Mesothelial cell of epicardium (in vitro differentiated cells): ENCODE measurements at places on chromosomes 5 and 9. TPM values are rescaled to one million over a fixed set of nuclear protein-coding genes. Genes with fewer than 3 reads are reported as not detected.

- peaks cover 53% of the 10 kb centered on the region for H3K36me3 ChIP-seq
- DNase-seq, result no peak
- H3K27ac ChIP-seq, result peak overlapping the region; percentile 96
- H3K4me3 ChIP-seq, result peak overlapping the region; percentile 97
Measured at GRCh38 chr5:58458141-58458742, 1.6 kb downstream of the PLK2 start.

The FAT2 gene
- 2.5 to 2.8 TPM (median 2.8 TPM) in 3 replicates for total RNA-seq

- H3K27ac ChIP-seq, result peak overlapping the region; percentile 26
- no peak overlapping the region for H3K4me3 ChIP-seq
- H3K4me1 ChIP-seq, result no peaks in the 10 kb centered on the region
- peaks cover 15% of the 10 kb centered on the region for H3K36me3 ChIP-seq
- no peaks in the 10 kb centered on the region for H3K27me3 ChIP-seq
Measured at GRCh38 chr9:130064621-130065020, 10.9 kb downstream of the GPR107 start.

- H3K4me3 ChIP-seq, result no peak overlapping the region
- peaks cover 36% of the 10 kb centered on the region for H3K4me1 ChIP-seq
- H3K36me3 ChIP-seq, result no peaks in the 10 kb centered on the region
- no peak for DNase-seq
- no peak overlapping the region for H3K27ac ChIP-seq
Measured at GRCh38 chr5:39430461-39430860, 5.7 kb upstream of the DAB2 start.

DNA sequence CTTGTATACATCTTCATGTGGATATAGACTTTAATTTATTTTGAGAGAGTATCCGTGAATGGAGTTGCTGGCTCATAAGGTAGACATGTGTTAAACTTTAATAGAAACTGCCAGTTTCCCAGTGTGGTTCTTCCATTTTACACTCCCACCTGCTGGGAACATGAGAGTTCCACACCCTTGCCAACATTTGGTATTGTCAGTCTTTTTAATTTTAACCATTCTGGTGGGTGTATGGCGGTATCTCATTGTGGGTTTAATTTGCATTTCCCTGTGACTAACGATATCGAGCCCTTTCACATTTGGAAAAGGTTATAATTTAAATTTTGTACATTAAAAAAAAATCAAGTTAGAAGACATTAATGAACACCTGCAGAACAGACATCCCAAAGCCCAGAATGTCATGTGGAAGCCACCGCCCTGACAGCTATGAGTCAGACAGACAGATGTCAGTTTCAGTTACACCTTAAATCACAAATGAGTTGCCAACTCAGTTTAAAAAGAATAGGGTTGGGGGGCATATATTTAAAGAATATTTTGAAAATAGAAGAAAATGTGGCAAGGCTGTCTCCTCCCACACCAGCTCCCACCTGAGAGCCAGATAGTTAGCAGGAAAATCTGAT lies 36.9 kb downstream of the ANKRD33B start:
- H3K36me3 ChIP-seq, result peaks cover 13% of the 10 kb centered on the region
- H3K27ac ChIP-seq, result no peak overlapping the region
- H3K4me3 ChIP-seq, result no peak overlapping the region

The TTC16 gene
- total RNA-seq, result 0.07 TPM in 1 of 3 replicates, not detected in the others

DNA sequence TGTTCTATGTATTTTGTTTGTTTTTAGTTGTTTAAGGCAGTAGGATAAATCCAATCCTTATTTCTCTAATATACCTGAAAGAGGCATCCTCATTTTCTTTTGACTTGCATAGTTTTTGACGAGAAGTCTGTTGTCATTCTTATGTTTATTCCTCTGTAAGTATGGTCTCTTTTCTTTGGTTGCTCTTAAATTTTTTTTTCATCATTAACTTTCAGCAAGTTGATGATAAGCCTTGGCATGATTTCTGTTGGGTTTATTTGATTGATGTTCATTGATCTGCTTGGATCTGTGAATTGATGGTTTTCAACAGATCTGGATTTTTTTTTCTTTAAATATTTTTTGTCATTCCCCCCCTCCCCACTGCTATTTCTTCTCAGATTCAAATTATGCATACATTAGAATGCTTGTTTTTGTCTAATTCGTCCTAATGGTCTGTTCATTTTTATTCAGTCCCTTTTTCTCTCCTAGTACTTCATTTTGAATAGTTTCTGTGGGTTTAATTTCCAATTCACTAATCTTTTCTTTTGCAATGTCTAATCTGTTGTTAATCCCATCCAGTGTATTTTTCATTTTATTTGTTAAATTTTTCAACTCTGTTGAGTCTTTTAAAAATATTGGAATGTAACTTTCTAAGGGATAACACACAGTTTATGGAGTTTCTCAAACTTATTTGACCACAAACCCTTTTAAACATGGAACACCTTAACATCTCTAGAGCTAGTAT lies 495.9 kb downstream of the CSNK1G3 start:
- H3K27me3 ChIP-seq, result no peaks in the 10 kb centered on the region
- peaks cover 19% of the 10 kb centered on the region for H3K36me3 ChIP-seq
- peaks cover under 1% of the 10 kb centered on the region for H3K4me1 ChIP-seq
- H3K27ac ChIP-seq, result no peak overlapping the region
- no peak overlapping the region for H3K4me3 ChIP-seq
- DNase-seq, result no peak

DNA sequence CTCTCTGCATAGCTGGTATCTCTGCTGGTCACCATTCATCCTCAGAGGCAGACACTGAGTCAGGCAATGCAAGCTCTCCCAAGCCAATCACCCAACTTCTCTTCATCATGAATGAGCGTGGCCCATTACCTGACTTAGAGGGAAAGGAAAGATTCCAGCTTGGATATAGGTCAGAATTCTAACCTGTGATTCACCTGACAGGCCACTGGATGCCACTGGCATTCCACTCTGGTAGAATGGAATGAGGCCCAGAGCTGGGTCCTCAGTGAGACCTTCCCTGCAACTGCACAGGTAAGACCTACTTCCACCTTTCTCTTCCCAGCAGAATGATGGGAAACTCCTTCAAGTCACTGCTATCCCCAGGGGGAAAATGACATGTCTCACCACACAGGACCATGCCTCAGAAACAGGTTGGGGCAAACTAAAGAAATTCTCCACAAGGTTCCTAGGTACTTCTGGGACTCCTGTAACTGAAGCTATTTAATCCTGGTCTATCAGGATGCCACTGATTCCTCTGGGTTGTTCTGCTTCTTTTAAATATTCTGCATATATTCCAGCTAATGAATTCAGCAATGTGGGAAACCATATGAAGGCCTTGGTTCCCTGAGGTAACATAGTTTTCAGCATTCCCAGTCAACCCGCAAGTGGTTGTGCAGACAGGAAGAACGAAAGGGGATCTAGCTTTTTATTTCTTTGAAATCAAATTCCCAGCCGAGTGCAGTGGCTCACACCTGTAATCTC lies 62.0 kb downstream of the SUSD1 start:
- H3K27me3 ChIP-seq, result no peaks in the 10 kb centered on the region
- H3K36me3 ChIP-seq, result peaks cover 9% of the 10 kb centered on the region
- H3K27ac ChIP-seq, result peak overlapping the region; percentile 12
- H3K4me1 ChIP-seq, result no peaks in the 10 kb centered on the region
- no peak for DNase-seq

DNA sequence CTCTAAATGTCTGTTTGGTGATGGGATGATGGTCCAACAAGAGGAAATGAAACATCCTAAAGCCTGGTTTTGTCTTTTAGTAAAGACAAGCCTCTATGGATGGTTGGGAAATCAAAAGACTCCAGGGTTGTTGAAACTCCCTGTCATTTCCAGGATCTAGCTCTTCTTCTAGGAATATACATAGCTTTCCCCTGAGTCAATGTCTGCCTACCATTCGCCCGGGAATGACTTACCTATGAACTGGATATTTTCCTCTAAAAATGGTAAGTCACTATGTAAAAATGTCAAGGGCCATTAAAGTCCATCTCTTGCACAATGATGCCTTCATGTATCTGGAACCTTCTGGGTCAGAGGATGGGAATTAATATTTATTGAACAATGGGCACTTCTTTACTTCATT lies 11.1 kb upstream of the KIF12 start:
- peaks cover 18% of the 10 kb centered on the region for H3K27me3 ChIP-seq
- H3K27ac ChIP-seq, result no peak overlapping the region
- no peak overlapping the region for H3K4me3 ChIP-seq

- H3K36me3 ChIP-seq, result peaks cover 49% of the 10 kb centered on the region
- no peak overlapping the region for H3K4me3 ChIP-seq
- no peak overlapping the region for H3K27ac ChIP-seq
Measured at GRCh38 chr5:36982146-36982545, 105.6 kb downstream of the NIPBL start.

DNA sequence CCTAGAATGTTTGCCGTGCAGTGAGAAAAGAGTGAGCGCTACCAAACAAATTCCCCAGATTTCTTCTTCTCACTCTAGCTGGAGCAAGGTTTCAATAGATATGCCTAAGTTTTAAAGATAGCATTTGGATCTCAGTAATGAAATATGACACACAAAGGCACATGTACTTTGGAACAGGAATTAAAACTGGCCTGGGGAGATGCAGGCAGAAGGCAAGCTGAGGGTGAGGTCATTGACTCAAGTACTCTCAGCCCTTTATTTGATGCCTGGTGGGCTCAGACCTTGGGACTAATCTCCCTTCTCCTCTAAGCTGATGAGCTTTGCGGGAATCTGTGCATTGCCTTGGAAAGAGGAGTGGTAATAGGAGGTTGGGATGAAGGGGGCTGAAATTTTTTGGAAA lies 323.3 kb upstream of the SLC30A5 start:
- no peak for DNase-seq
- H3K4me3 ChIP-seq, result no peak overlapping the region
- H3K36me3 ChIP-seq, result no peaks in the 10 kb centered on the region
- peaks cover 6% of the 10 kb centered on the region for H3K27me3 ChIP-seq

DNA sequence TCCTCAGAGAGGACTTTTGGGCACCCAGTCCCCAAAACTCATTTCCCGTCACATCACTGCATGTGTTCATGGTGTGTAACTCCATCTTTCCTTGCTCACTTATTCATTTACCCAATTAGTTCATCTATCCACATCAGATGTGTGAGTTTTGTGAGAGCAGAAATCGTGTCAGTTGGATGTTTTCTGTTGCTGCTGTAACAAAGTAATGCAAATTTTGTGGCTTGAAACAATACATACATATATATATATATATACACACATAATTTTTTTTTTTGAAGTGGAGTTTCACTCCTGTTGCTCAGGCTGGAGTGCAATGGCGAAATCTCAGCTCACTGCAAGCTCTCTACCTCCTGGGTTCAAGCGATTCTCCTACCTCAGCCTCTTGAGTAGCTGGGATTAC lies 70.5 kb upstream of the BOD1 start:
- no peaks in the 10 kb centered on the region for H3K36me3 ChIP-seq
- H3K4me3 ChIP-seq, result no peak overlapping the region
- DNase-seq, result no peak
- peaks cover 9% of the 10 kb centered on the region for H3K4me1 ChIP-seq
- H3K27me3 ChIP-seq, result no peaks in the 10 kb centered on the region

The NAIP gene
- 26.6 to 32.8 TPM (median 27.5 TPM) in 3 replicates for total RNA-seq

DNA sequence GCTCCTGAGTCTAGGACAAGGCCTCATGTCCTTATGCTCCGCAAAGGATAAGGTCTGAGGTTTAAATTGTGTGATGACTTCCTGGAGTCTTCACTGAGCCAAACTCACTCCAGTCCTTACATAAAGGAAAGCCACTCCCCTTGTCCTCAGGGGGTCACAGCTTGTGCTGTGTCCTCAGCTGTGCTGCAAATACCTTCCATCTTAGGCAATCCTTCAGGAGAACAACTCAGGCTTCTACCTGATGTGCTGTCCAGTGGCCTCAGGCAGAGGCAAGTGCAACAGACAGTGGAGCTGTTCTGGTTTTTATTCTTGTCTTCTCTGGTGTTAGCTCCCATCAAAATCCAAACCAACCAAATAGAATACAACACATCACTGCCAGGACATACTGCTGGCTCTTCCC lies 151.5 kb downstream of the TAF11L14 start:
- no peak for DNase-seq
- no peaks in the 10 kb centered on the region for H3K4me1 ChIP-seq
- H3K27me3 ChIP-seq, result no peaks in the 10 kb centered on the region
- H3K27ac ChIP-seq, result no peak overlapping the region

The FAM221B gene
- total RNA-seq, result 0.07 TPM in 1 of 3 replicates, not detected in the others

DNA sequence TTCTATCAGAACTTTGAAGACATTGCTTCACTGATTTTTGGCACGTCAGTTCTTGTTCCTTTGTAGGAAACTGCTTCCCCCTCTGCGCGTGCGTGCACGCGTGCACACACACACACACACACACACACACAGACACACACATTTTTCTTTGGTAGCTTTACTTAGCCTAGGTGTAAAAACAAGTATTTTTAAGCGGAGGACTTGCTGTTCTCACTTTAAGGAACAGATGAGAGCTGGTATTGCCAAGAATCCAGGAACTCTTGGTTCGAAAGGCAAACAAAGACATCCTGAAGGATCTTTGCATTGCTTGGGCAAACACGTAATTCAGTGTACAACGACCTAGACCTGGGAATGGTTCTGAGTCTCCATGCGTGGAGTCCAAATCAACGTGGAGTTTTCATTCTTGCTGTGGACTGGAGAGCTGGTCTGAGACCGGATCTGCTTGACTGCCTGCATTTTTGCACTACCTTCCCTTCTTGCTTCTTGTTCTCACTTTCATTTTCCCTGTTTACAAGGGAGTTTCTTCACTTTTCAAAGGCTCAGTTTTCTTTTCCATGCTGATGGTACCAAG lies 8.2 kb downstream of the TMEM268 start:
- no peak for DNase-seq
- H3K27me3 ChIP-seq, result no peaks in the 10 kb centered on the region
- H3K36me3 ChIP-seq, result peaks cover 38% of the 10 kb centered on the region
- H3K4me3 ChIP-seq, result no peak overlapping the region
- H3K4me1 ChIP-seq, result no peaks in the 10 kb centered on the region

- peaks cover 16% of the 10 kb centered on the region for H3K4me1 ChIP-seq
- no peak for DNase-seq
- H3K4me3 ChIP-seq, result no peak overlapping the region
- H3K27me3 ChIP-seq, result peaks cover 2% of the 10 kb centered on the region
- no peaks in the 10 kb centered on the region for H3K36me3 ChIP-seq
Measured at GRCh38 chr5:142641711-142642110, 44.2 kb downstream of the FGF1 start.

DNA sequence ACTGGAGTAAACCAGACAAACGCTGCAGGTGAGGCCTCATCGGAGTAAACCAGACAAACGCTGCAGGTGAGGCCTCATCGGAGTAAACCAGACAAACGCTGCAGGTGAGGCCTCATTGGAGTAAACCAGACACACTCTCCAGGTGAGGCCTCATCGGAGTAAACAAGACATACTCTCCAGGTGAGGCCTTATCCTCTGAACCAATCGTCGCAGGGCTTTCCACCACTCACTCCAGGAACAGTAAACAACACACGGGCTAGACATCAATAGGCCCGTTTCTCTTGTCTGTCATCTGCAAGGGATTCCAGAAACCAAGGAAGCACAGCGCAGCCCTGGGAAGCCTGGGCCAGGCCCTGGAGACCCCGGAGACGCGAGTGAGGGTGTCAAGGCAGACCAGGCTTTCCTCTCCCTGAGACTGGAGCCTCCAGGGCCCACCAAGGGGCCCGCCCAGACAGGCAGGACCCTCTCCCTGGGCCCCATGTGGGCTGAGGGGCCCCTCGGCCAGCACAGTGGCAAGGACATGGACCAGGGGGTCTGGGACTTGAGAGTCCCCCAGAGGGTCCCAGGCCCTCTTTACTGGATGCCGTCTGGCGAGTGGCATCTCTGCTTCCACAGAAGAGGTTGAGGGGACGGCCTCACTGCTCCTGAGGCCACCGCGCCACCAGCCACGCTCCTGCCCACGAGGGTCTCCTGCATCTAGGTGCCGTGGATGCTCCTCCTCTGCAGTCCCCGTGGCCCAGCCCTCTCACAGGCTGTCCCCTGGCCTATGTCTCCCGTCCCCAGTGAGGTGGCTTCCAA lies 26.4 kb upstream of the NSMF start:
- no peak for DNase-seq
- peaks cover 13% of the 10 kb centered on the region for H3K4me1 ChIP-seq
- no peak overlapping the region for H3K4me3 ChIP-seq
- no peak overlapping the region for H3K27ac ChIP-seq
